Central memory CD4-positive, alpha-beta T cell (primary cell): ENCODE measurements at places on chromosomes 6 and 20.

- DNase-seq: no peak
These were observed 60.7 kb downstream of the AKAP12 start for GRCh38 chr6:151300267-151300991.

DNA sequence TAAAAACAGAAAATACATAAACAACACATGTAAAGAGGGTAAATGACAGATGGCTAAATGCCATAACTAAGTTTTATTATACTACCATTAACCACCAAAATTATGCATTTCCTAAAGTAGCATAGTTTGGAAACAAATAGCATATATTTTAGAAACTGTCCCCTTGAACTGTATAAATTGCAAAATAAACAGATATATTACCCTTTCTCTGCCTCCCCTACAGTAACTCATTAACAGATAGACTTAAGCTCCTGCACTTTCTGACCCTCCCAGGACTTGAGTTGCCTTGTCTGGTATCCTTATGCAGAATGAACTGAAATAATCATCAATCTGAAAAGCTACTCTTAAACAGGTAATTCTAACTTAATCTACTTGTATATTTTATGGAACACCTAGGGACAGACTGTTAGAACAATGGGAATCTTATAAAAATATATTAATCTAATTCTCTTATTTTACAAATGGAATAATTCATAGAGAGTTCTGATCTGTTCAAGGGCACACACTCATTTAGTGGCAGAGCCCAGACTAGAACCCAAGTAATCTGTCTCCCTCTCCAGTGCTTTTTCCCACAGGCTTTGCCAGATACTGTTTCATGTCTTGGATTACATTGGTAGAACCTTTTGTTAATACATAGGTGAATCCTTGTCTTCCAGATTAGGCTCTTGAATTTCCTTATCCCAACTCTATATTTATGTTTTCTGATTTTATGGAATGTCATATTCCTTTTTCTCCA is 50.6 kb upstream of the LOC128125822 start:
- DNase-seq: no peak

DNA sequence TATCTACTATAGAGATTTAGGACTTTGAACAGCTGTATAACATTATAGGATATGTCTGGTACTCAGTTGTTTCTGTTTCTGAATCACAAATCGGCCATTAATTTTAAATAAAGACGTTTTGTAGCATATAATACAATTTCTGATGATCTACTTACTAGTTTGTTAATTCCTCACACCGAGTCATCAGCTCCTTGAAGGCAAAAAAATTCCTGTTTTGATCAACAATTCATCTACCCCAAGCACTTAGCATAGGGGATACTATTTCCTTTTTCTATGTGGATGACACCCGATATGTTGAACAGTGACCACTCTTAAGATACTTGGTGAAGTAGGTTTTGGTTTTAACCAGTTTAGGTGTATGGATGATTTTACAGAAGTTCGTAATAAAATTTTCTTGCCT is 107.3 kb downstream of the NCOA3 start:
- DNase-seq: no peak

DNA sequence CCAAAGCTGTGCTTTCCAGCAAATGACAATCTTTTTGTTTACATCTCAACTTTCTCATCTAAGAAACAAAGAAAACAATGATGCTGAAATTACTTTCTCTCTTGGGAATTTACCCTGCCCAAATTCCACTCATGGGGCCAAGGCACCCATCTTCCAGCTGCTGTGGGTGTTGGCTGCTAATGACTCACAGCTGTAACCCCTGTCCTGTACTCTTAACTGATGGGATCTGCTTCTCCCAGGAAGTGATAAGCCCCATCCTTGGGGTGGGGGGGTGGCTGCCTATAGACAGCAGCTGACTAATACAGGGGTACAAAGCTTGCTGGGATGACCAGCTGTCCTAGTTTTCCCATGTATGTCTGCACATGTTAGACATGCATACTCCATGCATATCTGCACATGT is 938.6 kb downstream of the C6orf118 start:
- no peak for DNase-seq

- peak; percentile 49 for DNase-seq
These were observed 681 bp downstream of the DIDO1 start for GRCh38 chr20:62925420-62926228.

- DNase-seq: no peak
These were observed 218.9 kb upstream of the PLCB4 start for GRCh38 chr20:8849990-8850389.

- DNase-seq: no peak
These were observed 328.5 kb downstream of the EPM2A start for GRCh38 chr6:145406783-145407182.

DNA sequence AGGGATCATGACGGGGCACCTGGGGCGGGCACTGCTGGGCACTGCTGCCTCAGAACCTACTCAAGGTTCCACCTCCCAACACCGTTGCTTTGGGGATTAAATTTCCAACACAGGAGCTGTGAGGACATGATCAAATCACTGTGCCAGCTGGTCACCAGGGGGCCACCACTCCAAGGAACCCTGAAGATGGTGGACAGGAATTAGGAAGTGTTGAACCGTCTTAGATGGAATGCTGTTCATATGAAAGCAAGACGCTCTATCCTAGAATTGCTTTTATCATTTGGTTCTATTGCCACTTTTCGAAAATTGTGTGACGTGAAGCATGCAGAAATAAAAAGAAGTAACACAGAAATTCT is 140.3 kb downstream of the DLL1 start:
- DNase-seq: no peak

DNA sequence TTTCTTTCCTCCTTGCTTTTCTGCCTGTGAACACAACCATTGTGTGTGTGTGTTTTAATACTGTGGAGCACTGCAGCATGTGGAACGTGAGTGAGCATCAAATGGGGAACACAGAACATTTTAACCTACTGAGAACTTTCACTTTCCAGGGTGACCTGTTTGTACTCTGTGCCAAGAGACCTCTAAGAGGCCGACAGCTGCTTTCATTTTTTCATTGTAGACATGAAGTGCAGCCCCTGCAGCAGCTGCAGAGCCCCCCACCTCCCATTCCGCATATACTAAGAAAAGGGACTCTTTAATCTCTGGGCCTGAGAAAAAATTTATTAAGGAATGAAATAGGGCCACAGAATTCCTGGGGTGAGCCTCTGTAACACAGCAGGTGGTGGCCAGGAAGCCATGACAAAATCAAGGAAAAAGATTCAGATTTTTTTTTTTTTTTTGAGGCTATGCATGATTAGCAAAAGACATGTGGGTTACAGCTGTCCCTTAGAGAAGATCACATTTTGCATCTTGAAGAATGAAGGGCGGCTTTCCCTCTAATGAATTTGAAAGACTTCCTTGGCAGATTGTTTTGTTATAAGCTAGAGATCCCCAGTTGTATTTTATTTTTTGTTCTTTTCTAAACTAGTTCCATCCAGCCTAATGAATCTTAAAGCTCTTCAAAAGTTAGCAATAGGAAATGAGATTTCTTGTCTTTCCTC is 503.4 kb downstream of the CD109 start:
- no peak for DNase-seq

DNA sequence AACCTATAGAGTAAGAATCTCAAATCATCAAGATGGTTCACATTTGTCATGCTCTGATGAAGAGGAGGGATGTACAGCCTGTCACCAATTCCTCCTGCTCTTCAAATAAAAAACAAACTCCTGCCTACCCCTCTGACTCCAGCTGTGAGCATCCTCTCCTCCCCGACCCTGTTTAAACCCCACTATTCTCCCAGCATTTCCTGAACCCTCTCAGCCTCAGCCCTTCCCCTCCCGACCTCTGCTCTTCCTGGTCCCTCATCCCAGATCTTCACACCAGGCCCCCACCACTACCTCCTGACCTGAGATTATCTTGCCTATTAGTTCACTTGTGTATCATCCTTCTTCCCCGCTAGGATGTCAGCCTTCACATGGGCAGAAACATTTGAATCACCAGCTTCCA is 75.8 kb downstream of the ZMYND8 start:
- no peak for DNase-seq

GRCh38 chr20:13865791-13866351 is 81.0 kb downstream of the NDUFAF5 start:
- no peak for DNase-seq

DNA sequence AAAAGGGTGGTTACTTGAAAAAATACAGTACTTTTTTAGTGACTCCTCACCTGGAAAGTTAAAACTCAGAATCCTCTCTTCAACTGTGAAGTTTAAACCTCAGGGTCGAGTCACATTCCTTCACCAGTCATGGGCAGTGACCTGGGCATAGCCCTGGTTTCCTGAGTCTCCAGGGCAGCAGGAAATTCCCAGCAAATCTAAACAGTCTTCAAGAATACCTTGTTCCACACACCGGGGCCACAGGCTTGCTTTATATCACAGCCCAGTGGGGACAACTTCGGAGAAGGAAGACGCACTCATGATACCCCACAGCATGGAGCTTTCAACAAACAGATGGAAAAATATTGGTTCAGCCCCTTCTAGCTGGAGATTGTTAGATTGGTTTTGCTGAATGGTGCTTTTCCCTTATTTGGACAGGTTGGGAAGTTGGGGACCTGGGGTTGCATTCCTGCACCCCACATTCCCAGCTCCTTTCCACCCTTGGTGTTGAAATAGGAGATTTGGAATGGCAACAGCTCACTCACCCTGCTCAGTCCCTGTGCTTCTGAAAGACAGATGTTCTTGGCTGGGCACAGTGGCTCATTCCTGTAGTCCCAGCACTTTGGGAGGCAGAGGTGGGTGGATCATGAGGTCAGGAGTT is 113.0 kb upstream of the TMEM170B start:
- no peak for DNase-seq

DNA sequence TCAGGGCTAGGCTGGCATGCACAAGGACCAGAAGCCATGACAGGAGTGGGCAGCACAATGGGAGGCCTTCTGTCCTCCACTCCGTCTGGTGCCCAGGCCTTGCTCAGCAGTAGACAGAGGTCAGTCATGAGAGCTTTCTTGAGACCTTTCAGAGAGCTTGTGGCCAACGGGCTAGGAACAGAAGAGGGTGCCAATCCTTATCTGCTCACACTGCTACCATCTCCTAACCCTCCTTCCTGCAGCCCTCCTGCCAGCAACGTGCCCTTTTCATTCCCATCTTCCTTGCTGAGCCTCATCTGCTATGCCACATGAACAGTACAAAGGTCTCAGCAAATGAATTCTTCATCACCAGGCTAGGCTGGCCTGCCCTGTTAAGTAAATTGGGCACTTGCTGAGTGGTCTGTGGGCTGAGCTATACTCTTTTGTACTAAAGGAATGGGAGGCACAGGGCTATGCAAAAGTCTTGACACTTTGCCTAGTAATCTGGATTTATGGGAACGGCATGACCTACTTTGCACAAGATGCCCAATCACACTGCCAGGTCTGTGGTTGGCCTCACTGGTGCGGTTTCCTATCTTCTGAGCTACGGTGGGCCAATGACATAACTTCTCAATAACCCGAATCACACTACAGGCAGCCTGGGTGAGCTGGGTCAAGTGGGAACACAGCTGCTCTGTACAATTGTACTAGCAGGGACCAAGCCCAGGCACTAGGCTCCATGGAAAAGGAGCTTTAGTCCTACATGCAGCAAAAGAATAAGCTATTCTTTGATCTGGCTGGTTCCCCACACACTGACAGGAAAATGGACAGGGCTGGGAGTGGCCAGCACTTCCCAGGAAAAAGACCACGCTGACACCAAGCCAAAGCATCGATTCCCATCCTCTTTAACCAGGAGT is 47.8 kb downstream of the ELOVL5 start:
- DNase-seq: peak; percentile 46

DNA sequence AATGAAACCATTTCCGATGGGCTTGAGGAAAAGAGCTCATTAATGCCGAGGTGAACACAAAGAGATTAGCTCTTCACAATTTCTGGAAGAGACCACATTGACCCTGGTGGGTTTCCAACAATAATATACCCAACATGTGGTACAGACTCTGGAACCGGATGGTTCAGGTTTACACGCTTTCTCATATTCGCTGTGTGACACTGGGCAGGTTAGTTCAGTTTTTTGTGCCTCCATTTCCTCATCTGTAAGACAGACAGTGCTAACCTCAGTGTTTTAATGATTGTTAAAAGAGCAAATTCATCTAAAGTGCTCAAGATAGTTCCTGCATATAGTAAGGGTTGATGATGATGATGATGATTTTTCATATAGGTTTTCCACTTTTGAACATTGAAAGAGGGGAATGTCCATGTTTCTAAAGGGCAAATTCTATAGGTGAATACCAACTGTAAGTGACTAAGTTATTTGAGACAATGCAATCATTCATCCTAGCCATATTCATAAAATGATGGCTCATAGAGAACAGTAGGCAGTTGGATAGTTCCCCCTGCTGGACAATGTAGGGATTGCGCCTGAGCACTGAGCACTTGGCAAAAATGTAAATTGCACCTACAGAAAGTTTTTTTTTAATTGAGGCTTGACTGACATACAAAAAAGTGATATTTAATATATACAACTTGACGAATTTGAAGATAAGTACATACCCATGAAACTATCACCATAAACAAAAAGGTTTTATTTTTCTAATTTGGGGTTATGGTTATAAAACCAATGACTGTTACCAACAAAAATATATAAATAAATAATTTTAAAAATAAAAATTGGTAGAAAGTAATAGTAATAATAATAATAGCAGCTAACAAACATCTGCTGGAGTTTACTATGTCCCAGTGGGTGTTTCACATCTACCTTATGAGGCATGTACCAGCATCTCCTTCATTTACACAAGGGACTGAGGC is 2.1 kb upstream of the PERP start:
- peak; percentile 66 for DNase-seq

DNA sequence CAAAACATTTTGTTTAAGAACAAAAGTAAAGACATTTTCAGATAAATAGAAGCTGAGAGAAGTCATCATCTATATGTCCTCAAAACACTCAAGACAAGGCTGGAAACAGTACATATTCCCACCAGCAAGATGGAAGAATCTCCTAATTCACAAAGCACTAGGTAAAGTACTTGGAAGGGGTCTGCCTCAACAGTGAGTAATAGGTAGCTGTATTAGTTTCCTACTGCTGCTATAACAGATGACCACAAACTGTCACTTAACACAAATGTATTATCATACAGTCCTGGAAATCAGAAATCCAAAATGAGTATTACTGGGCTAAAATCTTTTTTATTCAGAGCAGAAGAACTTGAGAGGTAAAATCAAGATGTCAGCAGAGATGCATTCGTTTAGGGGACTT is 40.6 kb downstream of the ZKSCAN8 start:
- DNase-seq: no peak

DNA sequence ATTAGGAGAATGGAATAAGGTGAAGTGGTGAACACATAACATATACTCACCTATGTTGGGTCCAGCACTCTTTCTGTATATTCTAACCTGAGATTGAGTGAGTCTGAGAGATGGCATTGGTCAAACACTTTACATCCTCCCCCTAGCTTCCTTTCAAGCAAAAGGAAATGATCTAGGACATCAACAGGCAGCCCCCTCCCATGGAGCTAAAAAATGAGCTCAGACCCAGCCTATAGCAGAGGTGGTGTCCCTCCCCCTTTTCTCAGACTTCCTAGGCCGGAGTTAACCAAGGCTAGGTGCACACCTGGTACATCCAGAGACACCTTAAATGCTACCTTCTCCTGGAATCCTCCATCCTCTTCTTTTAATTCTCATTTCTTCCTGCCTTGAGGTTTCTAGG is 5.5 kb upstream of the SDC4 start:
- no peak for DNase-seq
